Activated CD8-positive, alpha-beta T cell treated with anti-CD3 and anti-CD28 coated beads for 36 hours (primary cell): ENCODE measurements at places on chromosomes 7 and 10. TPM values are rescaled to one million over a fixed set of nuclear protein-coding genes. Genes with fewer than 3 reads are reported as not detected.

NUTM2A gene
- total RNA-seq = 0.54 TPM

GRCh38 chr10:119455609-119456434, 86.7 kb downstream of the RGS10 start:
- H3K27ac ChIP-seq = no peak overlapping the region
- no peak overlapping the region for H3K4me3 ChIP-seq
- no peaks in the 10 kb centered on the region for H3K36me3 ChIP-seq
- DNase-seq = no peak
- no peaks in the 10 kb centered on the region for H3K27me3 ChIP-seq

- no peaks in the 10 kb centered on the region for H3K4me1 ChIP-seq
- H3K27ac ChIP-seq = no peak overlapping the region
- no peaks in the 10 kb centered on the region for H3K27me3 ChIP-seq
- H3K36me3 ChIP-seq = no peaks in the 10 kb centered on the region
- DNase-seq = no peak
Measured at GRCh38 chr10:78470267-78471103, 436.8 kb downstream of the RPS24 start.

GRCh38 chr7:131950758-131951157, 394.3 kb upstream of the PODXL start:
- no peak overlapping the region for H3K27ac ChIP-seq
- H3K27me3 ChIP-seq = peaks cover 15% of the 10 kb centered on the region
- DNase-seq = no peak
- H3K4me3 ChIP-seq = no peak overlapping the region
- H3K36me3 ChIP-seq = no peaks in the 10 kb centered on the region

TMEM139 gene
- 1.6 TPM for total RNA-seq

APBB1IP gene
- 64.8 TPM for total RNA-seq

GRCh38 chr10:120575411-120575810, 118.4 kb downstream of the PLPP4 start:
- H3K4me1 ChIP-seq = no peaks in the 10 kb centered on the region
- H3K27ac ChIP-seq = no peak overlapping the region
- no peak overlapping the region for H3K4me3 ChIP-seq
- no peak for DNase-seq
- no peaks in the 10 kb centered on the region for H3K27me3 ChIP-seq
- no peaks in the 10 kb centered on the region for H3K36me3 ChIP-seq

GRCh38 chr10:97937928-97938327, 88.3 kb downstream of the GOLGA7B start:
- no peak overlapping the region for H3K4me3 ChIP-seq
- H3K27ac ChIP-seq = no peak overlapping the region
- peaks cover 19% of the 10 kb centered on the region for H3K27me3 ChIP-seq

DNA sequence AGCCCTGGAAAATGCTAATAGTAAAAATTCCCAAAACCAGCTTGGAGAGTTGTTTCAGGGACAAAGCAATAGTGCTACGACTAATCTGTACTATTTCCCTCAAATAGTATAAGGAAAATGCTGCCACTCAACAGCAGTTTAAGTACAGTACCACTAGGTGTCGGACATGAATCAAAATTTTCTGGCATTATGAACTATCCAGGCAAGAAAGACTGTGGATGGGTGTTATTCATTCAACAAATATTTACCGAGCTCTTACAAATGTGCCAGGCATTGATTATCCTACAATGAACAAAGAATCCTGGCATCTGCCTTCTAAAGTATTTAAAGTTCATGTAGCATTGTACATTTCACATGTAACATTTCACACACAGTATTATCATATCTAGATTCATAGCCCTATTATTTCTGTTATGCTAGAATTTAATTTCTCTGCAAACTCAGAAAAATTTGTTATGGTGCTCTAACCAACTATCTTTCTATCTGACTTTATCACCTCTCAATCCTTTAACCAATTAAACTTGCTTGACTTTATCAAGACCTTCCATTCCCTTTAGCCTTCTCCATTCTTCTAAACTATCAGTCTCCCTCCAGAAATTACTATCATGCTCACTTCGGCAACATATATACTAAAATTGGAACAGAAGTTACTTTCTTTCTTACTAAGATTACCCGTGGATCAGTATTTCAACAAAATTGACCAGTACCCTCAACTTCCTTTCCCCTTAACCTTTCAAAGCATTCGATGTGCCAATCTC, 80.6 kb downstream of the ARHGAP21 start:
- H3K4me1 ChIP-seq = peaks cover 3% of the 10 kb centered on the region
- no peak overlapping the region for H3K4me3 ChIP-seq
- H3K27me3 ChIP-seq = no peaks in the 10 kb centered on the region
- H3K27ac ChIP-seq = no peak overlapping the region
- no peaks in the 10 kb centered on the region for H3K36me3 ChIP-seq

- H3K27ac ChIP-seq = peak overlapping the region; percentile 6
- peaks cover 19% of the 10 kb centered on the region for H3K4me1 ChIP-seq
- no peak for DNase-seq
- H3K27me3 ChIP-seq = no peaks in the 10 kb centered on the region
- peaks cover 18% of the 10 kb centered on the region for H3K36me3 ChIP-seq
Measured at GRCh38 chr10:11338160-11338844, 273.1 kb downstream of the USP6NL start.

ZNF117 gene
- total RNA-seq = 5.8 TPM

DNA sequence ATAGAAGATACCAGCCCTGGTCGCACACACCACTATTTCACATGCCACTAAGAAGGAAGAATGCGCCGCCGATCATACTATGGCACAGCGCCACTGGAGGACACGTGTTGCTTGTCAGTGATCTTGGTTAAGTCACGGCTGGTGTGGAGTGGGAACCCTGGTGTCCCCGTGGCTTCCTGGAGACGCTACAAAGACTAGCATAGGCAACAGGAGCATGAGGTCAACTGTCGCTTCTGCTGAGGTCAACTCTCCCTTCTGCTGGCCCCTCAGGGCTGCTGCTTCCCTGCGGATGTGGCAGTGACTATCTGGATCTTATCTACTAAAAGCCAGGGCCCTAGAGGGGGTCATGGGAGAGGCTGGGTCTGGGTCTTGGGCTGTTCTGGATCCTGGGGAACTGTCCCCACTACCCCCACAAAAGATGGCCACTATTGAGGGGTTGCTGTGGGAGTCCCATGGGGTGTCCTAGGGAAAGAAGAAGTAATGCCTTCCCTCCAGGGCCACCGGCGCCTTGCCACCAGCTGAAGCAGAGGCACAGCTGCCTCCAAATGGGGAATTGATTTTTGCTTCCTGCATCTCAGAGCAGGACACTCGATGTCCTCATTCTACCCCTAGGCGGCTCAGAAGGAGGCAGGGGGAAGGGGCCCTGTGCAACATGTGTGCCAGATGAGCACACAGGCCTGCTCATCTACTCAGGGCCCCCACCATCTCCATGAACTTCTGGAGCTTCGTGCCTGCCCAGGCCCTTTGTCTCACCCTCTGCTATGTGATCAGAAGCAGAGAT, 76.6 kb upstream of the PPIF start:
- H3K27ac ChIP-seq = no peak overlapping the region
- no peaks in the 10 kb centered on the region for H3K27me3 ChIP-seq
- H3K4me3 ChIP-seq = no peak overlapping the region
- H3K4me1 ChIP-seq = peaks cover 23% of the 10 kb centered on the region
- no peak for DNase-seq

AZGP1 gene
- not detected for total RNA-seq

DNA sequence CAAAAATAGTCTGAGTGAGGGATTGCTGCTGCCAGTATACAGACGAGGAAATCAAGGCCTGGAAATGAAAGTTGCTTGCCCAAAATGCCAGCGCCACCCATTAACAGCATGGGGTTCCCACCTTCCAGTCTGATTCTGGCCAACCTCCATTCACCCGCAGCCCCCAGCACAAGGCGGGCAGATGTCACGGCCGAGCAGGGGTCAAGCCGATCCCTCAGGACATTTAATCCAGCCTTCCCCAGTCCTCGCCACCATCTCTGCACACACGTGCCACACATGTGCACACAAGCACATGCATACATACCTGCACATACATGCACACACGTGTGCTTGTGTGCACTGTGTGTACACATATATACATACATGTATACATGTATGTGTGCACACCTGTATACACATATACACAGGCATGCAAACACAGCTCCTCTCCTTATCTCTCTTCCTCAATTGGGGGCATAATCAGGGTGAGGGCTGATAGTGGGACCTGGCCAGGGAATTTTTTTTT, 122.9 kb downstream of the GRID1 start:
- H3K36me3 ChIP-seq = no peaks in the 10 kb centered on the region
- no peak for DNase-seq

DNA sequence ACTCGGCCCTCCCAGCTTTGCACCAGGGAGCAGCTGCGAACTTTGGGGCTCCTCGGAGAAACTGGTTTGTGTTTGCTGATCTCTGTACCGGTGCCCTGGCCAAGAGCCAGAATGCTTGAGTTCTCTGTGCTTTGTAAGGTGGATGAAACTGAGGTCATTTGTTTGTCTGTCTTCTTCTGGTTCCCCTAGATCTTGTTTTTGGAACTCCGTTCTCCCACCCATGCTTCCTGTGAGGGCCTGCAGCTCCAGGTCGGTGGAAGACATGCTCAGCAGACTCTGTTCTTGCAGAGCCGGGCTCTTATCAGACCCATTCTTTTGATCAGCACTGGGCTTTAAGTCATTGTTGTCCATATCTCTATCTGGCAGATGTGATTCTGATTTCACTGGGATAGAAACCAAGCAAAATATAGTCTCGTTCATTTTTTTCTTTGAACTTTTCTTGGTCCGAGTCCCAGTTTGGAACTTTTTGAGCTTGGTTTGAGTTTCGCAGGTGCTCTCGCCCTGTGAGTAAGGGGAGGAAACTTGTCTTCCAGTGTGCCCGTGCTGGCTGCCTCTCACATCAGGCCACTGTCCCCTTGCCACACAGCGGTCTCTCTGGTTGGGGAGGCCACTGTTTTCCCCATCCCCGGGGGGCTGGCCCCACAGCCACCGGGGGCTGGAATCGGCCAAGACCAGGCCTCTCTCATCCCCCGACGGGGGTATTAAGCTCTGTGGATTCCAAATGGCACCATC, 31.2 kb downstream of the JCAD start:
- H3K4me1 ChIP-seq = peaks cover 36% of the 10 kb centered on the region
- peak; percentile 58 for DNase-seq
- H3K4me3 ChIP-seq = peak overlapping the region; percentile 65
- H3K27ac ChIP-seq = peak overlapping the region; percentile 17
- H3K27me3 ChIP-seq = peaks cover 46% of the 10 kb centered on the region

- DNase-seq = peak; percentile 1
- H3K4me3 ChIP-seq = no peak overlapping the region
- H3K36me3 ChIP-seq = no peaks in the 10 kb centered on the region
Measured at GRCh38 chr7:21671859-21672258, 129.0 kb downstream of the DNAH11 start.

UROS gene
- 30.9 TPM for total RNA-seq

DNA sequence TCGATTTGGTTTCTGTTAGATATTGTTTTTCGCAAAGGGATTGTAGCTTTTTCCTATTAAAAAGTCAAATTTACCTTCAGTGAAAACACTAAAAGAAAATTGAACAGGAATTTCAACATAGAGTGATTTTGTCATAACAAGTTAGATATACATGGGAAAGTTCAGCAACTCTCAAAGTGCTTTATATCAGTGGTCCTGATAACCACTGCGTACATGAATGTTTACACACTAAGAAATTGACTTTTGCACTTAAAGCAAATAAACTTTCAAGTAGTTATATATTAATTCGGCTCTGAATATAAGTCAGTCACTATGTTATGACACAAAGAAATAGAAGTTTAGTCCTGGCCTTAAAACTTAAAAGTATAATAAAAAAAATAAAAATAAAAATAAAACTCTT, 101.3 kb upstream of the DKK1 start:
- H3K4me1 ChIP-seq = no peaks in the 10 kb centered on the region
- DNase-seq = no peak
- H3K27me3 ChIP-seq = no peaks in the 10 kb centered on the region
- H3K4me3 ChIP-seq = no peak overlapping the region
- no peaks in the 10 kb centered on the region for H3K36me3 ChIP-seq

DNA sequence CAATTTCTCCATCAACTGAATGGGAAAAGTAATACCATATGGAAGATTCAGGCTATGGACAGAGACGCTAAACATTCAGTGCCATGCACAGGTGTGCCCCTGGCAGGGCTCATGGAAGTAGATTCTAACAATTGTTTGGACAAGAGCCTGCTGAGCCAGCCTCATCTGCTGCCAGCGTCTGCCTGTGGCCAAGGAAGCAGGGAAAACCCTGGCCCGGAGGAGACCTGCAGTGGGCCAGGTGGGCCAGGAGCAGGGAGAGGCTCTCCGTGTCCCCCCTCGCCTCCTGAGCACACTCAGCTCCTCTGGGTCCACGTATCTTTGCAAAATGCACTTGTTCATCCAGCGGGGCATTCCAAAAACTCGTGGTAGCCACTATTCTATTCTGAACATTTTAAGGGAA, 130.1 kb downstream of the TCERG1L start:
- no peak overlapping the region for H3K4me3 ChIP-seq
- H3K36me3 ChIP-seq = no peaks in the 10 kb centered on the region
- no peaks in the 10 kb centered on the region for H3K4me1 ChIP-seq
- DNase-seq = no peak

SFTPD gene
- not detected for total RNA-seq

DNA sequence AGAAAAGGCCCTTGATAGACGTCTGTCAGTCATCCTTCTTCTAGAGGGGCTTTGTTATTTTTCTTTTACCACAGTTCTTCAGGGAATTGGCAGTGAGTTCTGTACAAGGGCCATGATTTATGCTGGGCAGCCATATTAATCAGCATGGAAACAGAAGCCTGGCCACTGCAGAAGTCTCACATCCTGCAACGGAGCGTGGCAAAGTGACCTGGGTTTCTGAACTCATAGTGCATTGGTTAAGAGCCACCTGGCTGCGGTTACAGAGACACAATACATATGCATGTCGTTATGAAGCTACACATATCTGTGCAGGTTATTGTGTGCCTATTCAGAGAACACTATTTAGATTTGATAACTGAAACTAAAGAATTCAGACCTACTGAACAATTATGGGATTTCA, 419.4 kb upstream of the CELF2 start:
- H3K4me1 ChIP-seq = no peaks in the 10 kb centered on the region
- H3K27ac ChIP-seq = no peak overlapping the region
- peaks cover 2% of the 10 kb centered on the region for H3K27me3 ChIP-seq

DNA sequence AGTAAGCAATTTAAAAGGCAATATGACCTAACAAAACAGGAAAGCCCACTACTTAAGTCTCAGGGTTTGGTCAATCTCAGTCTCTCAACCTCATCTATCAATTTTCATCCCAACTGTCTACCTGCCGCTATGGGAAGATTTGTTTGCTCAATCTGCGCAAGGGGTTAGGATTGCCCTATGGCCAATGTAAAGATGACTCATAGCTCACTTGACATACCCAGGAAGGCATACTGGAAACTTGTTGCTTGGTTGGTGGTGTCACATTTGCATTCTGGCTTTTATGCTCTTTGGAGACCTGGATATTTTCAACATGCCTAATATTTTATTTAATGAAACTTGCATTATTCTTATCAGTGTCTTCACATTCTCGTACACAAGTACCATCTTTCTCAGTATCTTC, 78.1 kb upstream of the TMEM196 start:
- H3K27ac ChIP-seq = no peak overlapping the region

CDK14 gene
- total RNA-seq = 0.27 TPM

CPA2 gene
- not detected for total RNA-seq

DNA sequence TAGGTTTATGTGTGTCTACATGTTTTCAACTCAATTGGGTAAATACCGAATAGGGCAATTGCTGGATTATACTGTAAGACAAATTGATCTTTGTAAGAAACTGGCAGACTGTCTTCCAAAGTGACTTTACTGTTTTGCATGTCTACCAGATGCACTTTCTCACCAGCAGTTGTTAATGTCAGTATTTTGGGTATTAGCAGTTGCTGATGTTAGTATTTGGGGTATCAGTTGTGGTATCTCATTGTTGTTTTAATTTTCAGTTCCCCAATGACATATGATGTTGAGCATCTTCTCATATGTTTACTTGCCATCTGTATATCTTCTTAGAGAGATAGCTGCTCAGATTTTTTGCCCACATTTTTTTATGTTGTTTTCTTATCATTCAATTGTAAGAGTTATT, 10.6 kb downstream of the PDE6C start:
- H3K4me1 ChIP-seq = no peaks in the 10 kb centered on the region
- no peaks in the 10 kb centered on the region for H3K27me3 ChIP-seq
- no peak overlapping the region for H3K4me3 ChIP-seq
- no peak overlapping the region for H3K27ac ChIP-seq
- no peaks in the 10 kb centered on the region for H3K36me3 ChIP-seq
